ENCODE measurements at places on chromosomes 12 and 14.

DNA sequence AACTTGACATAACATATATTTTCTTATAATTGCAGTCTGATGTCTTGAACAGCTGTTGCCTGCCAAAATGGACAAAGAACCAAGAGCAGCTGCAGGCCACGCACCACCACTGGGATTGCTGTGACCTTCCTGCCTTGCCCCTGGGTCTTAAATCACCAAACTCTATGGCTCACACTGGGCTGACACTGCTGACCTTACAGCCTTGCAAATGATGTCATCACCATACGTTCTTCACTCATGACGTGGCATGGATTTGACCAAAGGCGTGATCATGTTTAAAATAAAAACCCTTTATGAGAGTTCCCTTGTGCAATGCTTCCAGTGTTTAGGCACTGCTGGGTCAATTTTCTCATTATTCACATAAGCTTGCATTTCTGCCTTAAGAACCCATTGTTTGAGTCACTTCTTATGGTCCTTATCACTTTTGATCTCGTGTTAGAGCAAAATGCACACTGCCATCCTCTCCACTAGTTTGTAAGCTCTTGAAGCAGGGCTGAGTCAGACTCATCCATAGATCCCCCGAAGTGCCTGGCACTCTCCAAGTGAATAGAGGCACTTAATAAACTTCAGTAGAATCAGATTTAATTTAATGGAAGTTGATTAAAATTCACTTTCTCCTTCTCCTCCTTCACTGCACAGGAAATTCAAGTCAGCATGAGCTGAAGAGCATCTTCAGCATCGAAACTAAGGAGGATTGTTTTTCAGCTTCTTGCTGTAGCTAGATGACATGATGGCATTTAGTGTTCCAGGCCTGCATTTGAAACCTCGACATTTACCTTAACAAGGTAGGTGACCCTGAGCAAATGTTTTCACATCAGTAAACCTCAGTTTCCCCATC is 132.4 kb upstream of the PZP start:
- no peak for DNase-seq

- DNase-seq, result peak; percentile 16
Observed at GRCh38 chr12:100797246-100797645, 2.7 kb downstream of the ANO4 start.

DNA sequence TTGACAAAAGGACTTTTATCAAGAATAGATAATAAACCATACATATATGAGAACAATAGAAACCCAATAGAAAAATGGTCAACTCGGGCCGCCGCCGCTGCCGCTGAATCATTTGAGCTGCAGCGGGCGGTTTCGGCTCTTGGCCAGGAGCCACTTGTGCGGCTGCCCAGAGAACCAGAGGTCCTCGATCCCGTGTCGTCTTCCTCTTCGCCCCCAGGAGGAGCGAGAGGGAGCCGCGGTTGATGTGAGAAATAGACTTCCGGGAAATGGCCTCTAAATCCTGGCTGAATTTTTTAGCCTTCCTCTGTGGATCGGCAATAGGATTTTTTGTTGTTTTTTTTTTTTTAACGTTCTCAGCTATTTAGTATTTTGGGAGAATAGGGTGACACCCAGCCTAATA is 44.8 kb downstream of the CPSF6 start:
- peak; percentile 81 for DNase-seq

GRCh38 chr14:72962829-72963312 is 36.6 kb downstream of the DCAF4 start:
- peak; percentile 44 for DNase-seq

- DNase-seq, result peak; percentile 43
Observed at GRCh38 chr14:99537399-99537798, 56.2 kb downstream of the CCNK start.

DNA sequence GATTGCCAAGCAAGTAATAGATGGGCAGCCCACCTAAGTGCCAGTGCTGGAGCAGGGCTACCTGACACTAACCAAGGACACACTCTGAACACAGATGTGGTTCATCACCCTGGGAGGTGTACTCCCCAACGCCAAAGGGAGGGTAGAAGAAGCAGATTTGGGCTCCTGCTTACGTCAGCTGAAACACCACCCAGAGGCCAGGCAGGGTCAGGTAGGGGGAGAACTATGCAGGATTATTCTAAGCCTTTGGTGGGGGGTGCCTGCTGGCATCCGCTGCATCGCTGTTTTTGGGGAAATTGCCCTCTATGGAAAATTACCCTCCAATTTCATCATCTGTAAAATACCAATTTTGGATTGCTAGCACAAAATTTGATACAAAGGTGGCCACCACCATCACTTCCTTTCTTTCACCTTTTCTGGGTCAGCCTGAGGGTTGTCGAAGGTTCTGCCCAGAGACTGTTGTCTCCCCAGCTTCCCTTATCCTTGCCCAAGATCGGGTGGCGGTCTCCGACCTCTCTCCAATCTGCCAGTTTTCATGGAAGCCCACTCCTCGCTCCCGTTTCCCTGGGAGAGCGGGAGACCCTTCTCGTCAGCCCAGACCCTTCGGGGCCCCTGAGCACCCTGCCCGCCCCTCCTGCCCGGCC is 535 bp downstream of the BIN2 start:
- DNase-seq, result no peak

DNA sequence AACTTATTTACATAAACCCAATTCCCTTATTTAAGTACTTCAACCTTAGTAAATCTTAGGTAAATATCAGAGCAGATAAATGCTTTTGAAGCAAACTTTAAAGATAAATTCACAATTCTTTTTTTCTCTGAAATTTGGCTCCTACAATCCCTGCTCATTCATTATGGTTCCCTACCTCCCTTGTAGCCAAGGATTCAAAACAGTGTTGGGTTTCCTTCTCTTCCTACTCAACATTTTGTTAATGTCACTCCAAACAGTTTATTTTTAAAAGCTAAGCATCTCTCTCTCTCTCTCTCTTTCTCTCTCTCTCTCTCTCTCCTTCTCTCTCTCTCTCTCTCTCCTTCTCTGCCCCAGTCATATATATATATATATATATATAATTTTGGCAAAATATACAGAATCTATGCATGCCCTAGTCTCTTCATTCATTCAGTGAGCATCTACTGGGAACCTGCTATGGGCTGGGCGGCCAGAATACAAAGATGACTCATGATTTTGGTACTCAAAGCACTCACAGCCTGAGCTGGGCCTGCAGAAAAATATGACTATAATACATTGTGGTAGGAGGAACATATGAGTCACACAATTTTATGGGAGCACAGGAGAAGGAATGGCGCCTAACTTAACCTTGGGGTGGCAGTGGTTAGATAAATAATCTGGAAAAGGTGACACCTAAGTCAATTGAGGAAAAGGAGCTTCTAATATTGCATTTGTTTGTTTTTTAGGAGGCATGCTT is 123.7 kb upstream of the DHRS4 start:
- no peak for DNase-seq

DNA sequence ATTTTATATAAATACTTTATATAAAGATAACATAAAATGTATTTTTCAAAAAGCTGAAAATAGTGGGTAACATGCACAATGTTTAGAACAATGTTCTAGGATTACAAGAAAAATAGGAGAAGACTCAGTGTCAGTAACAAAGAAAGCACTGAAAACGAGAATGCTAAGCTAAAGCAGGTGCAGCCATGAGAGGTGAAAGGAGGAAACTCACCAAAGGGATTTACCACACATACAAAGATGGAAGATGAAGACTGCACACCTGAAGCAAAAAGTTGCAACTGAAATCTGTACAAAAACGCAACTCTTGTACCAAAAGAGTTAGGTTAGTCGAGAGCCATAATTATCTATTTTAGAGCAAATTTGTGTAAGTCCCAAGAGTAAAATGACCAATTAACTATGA is 1176.1 kb downstream of the LRFN5 start:
- no peak for DNase-seq

DNA sequence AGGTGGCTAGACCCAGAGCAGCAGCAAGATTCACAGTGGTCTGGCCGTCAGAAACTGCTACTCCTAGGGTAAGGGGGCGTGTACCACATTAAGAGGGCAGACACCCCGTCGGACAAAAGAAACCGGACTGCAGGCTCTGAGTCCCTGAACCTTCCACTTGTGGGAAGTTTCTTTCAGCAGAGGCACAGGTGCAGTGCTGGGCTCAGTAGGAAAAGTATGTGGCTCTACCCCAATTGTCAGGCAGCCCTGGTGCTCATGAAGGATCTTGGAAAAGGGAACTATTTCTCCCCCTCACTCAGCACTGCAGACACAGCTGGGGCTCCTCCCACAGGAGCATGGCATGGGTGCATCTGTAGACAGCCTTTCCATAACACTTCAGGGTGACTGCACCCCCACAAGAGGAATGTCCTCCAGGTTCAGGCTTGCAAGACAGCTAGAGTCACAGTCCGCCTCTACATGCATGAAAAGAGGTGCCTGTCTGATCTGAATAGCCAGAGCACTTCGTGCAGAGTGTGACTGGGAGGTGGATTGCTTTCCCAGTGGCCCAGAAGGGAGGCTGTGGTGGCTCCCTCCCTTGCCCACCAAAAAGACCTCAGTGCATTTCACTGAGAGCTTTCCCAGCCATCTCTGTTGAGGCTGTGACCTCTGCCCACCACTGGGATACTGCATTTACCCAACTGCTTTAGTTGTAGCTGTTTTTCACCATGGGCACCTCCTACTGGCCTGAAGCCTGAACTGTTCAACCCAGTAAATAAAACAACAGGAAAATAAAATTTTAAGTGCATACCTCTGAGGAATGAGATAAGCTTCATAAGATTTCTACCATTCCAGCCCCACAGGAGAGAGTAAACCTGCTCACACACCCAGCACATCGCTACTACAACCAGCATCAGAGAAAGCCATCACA is 14.2 kb downstream of the CEP128 start:
- DNase-seq, result no peak

DNA sequence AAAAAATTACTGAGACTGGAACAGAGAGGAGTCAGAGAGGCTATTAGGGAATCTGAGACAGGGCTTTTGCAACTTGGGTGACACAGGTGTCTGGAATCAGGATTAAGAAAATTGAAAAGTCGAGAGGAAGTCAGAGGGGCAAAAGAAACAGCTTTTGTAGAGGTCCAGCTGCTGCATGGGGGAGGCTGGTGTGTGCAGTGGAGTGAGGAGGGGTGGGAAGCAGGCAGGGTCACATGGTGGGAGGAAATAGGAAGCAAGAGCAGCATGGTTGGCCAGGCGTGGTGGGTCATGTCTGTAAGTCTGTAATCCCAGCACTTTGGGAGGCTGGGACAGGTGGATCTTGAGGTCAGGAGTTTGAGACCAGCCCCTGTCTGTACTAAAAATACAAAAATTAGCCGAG is 69.7 kb upstream of the VRK1 start:
- DNase-seq, result no peak

DNA sequence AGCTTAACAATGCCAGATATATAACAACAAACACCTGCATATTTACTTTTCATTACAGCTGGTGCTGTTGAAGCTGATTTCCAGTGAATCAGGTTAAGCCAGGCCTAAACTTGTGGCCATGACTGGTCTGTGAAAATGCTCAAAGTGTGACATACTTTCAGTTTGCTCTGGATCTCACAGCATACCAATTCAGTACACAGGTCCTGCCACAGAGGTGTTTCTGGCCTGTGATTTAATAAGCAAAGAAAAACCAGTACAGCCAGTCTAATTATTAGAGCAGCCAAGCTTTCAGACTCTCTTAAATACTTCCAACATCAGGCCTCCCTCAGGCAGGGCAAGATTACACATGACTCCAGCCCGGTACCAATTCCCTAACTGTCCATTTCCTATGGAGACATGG is 27.4 kb upstream of the TMCC3 start:
- DNase-seq, result no peak

DNA sequence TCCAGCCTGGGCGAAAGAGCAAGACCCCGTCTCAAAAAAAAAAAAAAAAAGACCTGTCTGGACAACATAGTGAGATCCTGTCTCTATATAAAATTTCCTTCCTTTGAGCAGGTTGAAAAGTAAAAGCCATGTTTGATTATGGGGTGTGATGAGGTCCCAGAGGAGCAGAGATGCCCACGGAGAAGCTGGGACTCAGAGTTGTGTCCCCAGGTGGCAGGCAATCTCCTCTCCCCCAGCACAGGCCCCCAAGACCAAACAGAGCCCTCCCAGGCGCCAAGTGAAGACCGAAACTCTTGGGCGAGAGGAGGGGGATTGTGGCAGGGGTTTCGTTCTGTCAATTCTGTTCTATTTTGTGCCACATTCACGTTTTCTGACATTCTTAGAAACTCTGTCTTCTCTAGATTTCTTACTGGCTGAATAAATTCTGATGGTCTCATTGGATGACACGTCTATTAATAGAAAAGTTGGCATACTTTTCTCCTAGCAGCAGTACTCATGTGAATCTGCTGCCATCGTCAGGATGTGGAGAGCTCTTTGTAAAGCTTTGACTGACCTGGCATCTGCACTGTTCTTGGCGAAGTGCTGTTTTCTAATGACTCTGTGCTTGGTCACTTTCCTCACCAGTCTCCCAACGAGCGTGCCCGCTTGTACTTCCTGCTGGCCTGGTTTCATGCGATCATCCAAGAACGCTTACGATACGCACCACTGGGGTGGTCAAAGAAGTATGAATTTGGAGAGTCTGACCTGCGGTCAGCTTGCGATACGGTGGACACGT is 43.4 kb downstream of the HSP90AA1 start:
- no peak for DNase-seq

GRCh38 chr12:113310489-113310888 is 24.4 kb downstream of the SLC8B1 start:
- no peak for DNase-seq

GRCh38 chr12:8989413-8989812 is at the start of gene KLRG1:
TSS of gene KLRG1 (plus strand) at chr12:8989546. CDS start at chr12:8989636, 90 bp downstream.
- no peak for DNase-seq

DNA sequence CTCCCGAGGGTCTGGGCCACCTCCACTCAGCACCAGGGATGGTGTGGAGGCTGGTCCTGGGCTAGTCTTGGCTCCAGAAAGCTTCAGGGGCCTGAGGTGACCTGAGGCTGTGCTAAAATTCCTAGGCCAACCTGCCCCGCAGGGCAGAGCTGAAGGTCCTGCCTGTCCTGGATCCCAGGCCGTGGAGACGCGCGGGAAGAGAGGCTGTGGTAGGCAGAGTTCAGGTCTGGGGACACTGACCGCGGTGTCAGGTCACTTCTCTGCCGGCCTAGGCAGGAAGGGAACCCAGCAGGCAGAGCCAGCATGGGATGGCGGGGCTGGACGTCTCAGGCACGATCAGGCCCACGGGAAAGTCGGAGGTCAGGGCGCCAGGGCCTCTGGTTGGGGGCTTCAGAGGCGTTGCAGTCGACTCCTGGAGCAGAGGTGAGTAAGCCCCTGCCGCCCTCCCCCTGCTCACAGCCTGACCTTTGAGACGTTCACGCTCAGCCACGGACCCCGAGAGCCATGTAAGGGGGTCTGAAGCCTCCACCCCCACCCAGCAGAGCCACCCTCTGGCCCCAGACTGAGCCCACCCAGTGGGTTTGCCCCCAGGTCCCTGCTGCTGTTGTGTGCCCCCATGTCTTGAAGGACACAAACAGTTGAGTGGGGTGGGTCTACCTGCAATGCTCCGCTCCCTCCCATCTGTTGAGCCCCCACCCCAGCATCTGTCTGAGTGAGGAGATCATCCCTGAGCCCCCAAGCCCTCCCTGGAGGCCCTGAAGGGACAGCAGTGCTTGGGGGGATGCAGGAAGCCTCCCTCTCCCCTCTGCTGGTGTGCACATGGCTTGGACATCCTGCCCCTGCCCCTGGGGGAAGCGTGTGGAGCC is 142.7 kb downstream of the KIF26A start:
- peak; percentile 30 for DNase-seq

Data from neural progenitor cell (in vitro differentiated cells).